ENCODE measurements at places on chromosomes 16 and 17.

GRCh38 chr17:4849011-4849536, 15.9 kb downstream of the MINK1 start:
- no peak for DNase-seq

DNA sequence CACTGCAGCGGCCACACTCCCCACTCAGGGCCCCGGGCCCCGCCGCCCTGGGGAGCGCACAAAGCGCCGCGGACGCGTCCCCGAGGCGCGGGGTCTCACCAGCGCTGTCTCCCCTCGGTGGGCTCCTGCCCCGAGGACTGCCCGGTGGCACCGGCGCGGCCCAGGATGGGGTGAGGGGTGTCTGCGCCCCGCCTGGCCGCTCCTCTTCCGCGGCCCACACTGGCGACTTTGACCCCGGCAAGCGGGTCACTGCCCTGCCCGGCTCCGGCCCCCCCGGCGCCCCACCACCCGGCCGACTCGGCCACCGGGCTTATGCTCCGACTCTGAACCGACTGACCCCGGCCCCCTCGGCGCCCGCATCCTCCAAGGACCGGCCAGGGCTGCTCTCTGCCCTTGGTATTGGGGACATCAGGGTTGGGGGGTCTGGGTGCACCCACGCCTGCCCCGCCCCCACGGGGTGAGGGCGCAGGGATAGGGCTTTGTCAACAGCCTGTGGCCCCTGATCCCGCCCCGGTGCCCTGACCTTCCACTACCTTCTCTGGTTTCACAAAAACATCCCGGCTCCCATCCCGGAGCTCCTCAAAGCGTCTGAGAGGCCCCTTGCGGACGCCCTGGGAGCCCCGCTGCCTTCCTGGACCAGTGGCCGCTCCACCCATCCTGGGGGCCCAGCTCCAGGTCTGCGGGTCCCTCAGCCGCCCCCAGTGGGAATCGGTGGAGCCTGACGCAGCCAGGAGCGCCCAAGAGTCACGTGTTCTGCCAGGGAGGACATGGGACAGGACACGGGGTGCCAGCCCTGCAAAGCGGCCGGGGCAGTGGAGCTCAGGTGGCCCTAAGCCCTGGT, 829 bp downstream of the GCGR start:
- DNase-seq, result peak; percentile 57

- no peak for DNase-seq
Measured at GRCh38 chr17:9287306-9287705, 266.0 kb downstream of the NTN1 start.

GRCh38 chr16:79316004-79316458, 284.5 kb downstream of the MAF start:
- DNase-seq, result no peak

DNA sequence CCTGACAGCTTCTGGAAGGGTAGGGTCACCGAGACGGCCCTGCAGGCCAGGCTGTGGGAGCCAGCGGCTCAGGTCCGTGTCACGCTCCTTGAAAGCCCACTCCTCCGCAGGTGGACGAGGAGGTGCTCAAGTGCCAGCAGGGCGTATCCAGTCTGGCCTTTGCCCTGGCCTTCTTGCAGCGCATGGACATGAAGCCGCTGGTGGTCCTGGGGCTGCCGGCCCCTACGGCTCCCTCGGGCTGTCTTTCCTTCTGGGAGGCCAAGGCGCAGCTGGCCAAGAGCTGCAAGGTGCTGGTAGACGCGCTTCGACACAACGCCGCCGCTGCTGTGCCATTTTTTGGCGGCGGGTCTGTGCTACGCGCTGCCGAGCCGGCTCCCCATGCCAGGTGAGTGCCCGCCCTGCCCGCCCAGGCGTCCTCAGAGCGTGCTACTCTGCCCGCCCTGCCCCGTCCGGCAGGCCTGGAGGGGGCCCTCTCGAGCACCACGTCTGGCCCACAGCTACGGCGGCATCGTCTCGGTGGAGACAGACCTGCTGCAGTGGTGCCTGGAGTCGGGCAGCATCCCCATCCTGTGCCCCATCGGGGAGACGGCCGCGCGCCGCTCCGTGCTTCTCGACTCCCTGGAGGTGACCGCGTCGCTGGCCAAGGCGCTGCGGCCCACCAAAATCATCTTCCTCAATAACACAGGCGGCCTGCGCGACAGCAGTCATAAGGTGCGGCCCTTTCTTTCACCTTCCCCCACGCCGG, 1.3 kb downstream of the NAGS start:
- DNase-seq, result peak; percentile 78

DNA sequence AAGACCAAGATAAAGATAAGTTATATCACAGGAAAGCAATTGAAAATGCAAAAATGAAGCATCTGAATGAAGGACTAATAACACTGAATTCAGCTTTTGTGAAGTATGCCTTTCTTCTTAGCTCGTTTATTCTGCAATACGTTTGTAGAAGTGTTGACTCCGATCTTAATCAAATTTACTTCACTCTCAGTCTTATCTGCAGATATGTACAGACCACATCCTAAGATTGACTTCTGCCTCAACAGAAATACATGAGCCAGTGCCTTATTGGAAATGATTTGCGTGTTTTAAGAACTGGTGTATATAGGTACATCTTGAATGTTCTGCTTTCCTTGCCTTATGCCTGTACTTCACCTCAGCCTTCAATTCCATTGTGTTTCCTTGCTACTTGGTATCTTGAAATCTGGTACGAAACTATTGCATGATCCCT, 1.3 kb downstream of the ATF7IP2 start:
- DNase-seq, result no peak

GRCh38 chr17:72561680-72562079, 440.9 kb downstream of the SOX9 start:
- no peak for DNase-seq

DNA sequence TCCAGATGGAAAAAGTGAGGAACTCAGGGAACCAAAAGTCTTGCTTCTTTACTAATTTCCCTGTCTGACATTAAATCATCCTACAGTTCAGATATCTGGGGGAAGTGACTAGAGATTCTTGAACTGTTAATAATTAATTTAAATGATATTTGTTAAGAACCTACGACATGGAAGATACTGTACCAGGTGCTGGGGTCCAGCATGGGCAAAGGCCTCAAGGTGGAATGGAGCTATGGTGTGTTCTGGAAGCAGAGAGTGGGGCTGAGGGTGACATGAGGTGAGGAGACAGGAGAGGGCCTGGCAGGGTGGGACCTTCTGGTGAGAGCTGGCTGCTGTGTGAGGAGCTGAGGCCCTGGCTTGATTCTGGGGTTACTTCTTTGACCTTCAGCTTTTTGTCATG, 6.0 kb upstream of the CCL2 start:
- no peak for DNase-seq

- peak; percentile 80 for DNase-seq
Measured at GRCh38 chr17:82105882-82106687, 8.0 kb upstream of the FASN start.

GRCh38 chr16:67632415-67633172, 12.3 kb upstream of the CARMIL2 start:
- no peak for DNase-seq

GRCh38 chr17:80290156-80290555, 29.5 kb downstream of the RNF213 start:
- DNase-seq, result no peak

- no peak for DNase-seq
Measured at GRCh38 chr17:73010414-73010813, 82.1 kb downstream of the SLC39A11 start.

- no peak for DNase-seq
Measured at GRCh38 chr16:64543441-64543840, 578.4 kb downstream of the CDH11 start.
